ENCODE measurements at places on chromosomes 1 and 21.

- DNase-seq, result peak; percentile 57
These were observed 570 bp downstream of the KCND3 start for GRCh38 chr1:111988743-111989453.

GRCh38 chr1:84347271-84347931 is 45.9 kb downstream of the SAMD13 start:
- no peak for DNase-seq

DNA sequence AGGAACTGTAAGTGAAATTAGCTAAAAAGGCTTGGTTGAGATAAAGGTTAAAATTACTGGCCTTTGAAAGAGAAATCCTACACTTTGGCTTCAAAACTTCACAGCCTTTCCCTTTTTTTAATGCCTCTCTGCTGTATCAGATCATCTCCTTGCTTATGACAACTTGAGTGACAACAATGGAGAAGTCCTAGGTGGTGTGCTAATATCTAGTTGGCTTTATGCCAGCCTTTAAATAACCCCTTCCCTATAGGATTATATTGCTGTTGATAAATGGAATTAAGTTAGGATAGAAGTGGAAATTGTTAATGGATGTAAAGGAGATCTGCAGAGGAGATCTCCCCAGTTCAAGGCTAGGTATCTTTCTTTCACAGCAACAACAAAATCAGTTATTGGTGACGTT is 130.2 kb upstream of the ATP1B1 start:
- no peak for DNase-seq

- DNase-seq, result no peak
These were observed at the start of gene LYPD8 for GRCh38 chr1:248755517-248755916. TSS of gene LYPD8 (minus strand) at chr1:248755759. CDS start at chr1:248751081, 4,678 bp downstream.

DNA sequence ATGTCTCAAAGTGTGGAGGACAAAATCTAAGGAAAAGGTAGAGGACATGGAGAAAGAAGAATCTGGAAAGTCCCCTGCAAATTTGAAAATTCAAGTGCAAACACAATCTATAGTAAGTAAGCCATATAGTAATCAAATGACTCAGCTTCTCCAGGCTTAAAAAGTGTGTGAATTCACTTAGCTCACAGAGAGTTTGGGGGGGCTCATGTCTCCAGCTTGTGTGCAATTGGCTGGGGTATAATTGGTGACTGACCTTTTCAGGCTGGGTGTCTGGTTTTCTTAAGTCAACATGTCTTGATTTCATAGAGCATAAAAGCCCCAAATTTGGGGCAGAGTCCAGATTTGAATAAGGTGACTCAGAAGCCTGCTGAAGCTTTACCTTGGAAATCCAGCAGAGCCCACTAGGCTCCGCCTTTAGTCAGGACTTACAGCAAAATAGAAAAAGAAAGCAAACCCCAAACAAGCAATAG is 8.6 kb downstream of the CLDN14 start:
- no peak for DNase-seq

- no peak for DNase-seq
These were observed 1.7 kb upstream of the C2CD2 start for GRCh38 chr21:41955516-41955915.

GRCh38 chr1:228338521-228339051 is 68.0 kb downstream of the TRIM11 start:
- peak; percentile 55 for DNase-seq

DNA sequence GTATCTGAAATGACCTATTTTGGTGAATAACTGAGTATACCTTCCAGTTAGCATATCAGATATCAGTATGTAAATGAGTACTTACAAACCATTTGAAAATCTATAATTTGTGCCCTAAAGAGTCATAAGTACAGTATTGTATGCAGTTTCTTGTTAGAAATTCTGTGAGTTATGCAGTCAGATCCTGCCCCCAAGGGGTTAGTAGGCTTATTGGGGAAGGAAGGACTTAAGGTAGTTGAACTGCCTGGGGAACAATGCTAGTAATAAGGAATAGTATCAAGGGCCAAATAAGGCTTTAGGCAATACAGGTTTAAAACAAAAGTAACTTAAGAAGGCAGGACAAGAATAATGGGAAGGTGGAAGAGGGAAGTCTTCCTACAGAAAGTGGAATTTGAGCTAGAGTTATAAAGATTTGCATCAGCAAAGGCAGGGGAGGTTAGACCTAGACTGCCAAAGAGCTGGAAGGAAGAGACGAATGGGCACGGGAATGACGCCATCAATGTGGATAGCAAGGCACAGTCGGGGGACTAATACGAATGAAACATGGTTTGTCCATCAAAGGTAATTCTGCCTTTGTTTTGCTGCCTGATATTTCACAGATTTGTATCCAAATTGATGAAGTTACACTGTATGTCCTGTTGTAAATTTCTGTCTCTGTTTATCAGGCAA is 182.9 kb upstream of the DPYD start:
- no peak for DNase-seq

- no peak for DNase-seq
These were observed 33.2 kb downstream of the KCNK1 start for GRCh38 chr1:233647073-233647472.

DNA sequence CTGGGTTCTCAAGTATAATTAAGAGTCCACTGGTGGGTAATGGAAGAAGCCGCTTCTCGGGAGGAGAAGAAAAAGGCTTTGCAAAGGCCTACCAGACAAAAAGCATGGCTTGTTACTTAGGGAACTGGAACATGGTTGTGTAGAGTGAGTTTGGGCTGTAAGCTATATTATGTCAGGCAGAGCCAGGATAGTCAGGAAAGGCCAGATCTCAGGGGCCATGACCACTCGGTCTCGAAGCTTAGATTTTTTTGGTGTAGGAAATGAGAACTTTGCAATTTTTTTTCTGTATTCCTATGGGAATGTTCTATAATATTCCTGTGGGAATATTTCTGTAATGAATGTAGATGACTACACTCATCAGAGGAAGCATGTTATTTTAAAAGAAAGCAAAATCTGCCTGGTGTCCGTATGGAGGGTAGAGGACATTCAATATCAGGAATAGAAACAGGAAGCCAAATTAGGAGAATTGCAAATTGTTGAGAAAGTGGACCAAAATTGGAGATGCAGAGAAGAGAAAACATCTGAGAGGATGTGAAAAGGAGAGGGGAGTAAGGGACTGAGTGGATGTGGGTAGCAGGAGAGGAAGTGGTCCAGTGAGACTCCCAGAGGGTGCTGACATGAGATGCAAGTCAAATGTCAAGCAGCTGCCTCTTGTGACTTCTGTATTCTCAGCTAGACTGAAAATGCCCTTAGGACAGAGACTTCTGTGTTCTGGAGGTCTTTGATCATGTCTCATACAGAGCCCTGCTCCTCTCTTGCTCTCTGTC is 45.2 kb upstream of the HAO2 start:
- DNase-seq, result no peak

DNA sequence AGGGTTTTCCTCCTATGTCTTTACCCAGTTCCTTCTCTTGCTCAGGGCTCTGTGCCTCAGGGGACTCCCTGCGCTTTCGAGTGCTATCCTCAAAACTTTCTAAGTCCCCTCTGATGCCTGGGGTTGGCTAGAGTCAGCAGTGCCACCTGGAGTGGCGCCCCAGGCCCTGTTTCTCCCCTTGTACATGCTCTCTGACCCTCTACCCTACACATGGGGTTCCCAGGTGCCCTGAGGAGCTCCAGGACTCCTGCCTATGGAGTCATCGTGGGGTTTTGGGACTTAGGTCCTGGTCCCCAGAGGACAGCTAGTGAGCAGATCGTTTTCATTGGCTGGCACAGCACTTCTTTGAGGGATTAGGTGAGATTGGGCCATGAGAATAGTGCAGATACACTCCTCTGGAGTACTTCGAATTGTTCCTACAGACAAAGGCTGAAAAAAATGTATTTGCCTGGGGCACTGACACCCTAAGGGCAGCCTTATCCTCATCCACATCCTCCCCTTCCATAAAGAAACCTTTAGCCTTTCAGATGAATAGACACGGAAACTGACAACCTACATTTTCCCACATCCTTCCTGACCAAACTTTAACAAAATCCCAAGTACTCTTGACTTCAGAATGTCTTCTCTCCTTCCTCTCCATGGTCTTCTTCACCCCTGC is 41.5 kb downstream of the LGR6 start:
- DNase-seq, result no peak

DNA sequence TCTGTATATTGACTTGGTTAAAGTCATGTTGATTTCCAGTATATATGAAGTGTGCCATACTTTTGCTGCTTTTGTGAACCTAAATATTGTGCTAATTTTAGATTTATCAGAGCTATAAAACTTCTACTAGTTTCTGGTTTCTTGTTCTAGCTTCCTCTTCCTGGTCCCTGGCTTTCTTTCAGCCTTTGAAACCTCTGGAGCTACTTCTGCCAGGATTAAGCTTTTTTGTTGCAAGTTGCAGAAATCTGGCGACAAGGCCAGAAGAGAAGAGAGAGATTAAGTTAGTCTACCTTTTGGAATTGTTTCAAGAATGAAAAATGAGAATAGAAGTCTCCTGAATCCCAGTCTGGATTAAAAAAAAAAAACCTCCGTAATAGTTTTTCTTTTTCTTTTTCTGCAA is 13.5 kb downstream of the RNF2 start:
- no peak for DNase-seq

DNA sequence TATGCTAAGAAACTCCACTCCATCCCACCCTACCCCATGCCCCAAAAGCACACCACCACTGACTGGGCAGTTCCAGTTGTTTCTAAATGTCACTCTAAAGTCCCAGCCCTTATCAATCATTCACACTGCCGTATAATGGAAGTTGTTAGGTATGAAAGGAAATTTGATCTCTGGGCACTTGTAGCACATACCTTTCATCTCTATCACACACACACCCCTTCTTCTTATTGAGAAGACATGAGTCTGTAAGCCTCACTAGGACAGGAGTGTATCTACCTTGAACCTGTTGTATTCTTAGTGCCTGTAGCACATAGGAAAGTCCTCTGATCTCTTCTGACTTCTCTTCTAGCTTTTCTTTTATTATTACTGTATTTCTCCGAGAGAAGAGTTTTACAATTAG is 22.3 kb upstream of the DHX9 start:
- DNase-seq, result no peak

DNA sequence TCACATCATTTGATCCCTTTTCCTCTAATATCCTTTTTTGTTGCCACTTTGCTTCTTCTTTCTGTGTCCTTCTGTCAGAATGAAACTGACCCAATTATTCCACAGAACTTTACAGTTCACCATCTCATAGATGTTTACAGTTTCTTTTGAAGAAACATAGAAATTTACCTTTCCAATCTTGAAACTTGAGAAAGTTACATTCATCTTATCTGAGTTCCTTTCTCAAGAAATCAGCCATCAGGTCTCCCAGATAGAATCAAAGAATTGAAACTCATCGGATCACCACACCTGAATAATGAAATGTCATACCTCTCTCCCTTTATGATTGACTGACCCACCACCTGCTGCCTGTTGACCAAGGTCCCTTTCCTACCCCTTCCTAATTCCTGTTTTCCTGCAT is 23.7 kb downstream of the CBR1 start:
- DNase-seq, result no peak

DNA sequence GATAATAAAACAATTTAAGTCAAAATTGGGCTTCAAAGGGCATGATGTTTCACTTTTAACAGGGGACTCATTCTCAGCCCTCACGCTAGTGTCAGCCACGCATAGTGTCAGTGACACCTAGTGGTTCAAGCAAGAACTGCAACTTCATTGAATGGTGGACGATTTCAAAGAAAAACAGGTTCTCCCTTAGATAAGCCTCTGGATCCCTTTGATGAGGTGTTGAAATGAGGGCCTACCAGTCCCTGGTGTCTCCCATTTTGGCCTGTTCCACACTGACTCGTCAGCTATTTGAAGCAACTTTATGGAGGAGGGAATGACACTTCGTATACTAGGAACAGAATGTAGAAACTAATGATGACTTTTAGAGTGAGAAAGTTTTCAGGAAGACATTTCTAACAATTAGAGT is 56.2 kb downstream of the FCRL5 start:
- DNase-seq, result peak; percentile 33

DNA sequence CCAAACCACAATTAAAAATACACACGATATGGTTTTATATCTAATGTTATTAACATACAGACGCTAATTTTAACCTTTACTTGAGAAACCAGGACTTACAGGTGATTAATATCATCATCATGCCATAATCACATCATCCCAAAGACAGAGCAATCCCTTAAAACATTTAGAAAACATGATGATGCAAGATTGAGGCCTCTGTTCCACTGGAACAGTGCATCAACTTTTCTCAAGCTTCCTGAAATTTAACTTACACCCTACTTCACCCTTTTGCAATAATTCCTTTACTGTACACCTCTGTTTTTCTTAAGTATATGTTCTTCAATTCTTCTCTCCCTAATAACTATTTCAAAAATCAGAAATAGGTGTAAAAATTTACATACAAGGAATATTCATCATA is 38.1 kb downstream of the KDM5B start:
- DNase-seq, result no peak

DNA sequence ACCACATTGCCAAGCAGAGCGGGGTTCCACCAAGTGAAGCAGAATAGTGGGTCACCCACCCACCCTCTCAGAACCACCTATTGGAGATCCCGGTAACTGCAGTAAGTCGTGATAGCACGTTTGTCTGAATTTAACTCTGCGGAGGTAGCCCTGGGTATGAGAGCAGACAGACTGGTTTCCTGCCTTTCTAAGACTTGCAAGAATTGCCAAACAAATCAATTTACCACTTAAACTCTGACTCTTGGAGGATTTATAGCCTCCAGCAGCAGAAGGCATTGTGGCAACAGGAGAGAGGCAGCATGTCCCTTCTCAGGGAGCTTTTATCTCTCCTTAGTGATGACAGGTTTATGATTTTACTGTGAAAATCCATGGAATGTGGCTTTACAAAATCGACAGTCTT is 287.9 kb upstream of the FMN2 start:
- DNase-seq, result no peak

GRCh38 chr1:27787895-27788294 is 14.9 kb downstream of the STX12 start:
- DNase-seq, result no peak

GRCh38 chr1:186183219-186183618 is 191.8 kb downstream of the TPR start:
- no peak for DNase-seq

DNA sequence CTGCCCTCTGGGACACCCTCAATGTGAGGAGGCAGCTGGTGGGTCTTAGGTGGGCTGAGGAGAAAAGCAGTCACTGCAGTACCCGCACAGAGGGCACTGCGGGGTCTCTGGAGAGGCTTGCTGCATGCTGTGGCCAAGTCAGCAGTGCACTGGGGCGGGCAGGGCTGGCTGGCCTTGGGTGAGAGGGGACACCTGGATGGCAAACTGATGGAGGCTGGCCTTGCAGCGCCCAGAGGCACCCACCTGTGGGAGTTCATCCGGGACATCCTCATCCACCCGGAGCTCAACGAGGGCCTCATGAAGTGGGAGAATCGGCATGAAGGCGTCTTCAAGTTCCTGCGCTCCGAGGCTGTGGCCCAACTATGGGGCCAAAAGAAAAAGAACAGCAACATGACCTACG is 3.2 kb downstream of the ELF3 start:
- no peak for DNase-seq

GRCh38 chr1:58317086-58317485 is 229.4 kb downstream of the OMA1 start:
- no peak for DNase-seq

DNA sequence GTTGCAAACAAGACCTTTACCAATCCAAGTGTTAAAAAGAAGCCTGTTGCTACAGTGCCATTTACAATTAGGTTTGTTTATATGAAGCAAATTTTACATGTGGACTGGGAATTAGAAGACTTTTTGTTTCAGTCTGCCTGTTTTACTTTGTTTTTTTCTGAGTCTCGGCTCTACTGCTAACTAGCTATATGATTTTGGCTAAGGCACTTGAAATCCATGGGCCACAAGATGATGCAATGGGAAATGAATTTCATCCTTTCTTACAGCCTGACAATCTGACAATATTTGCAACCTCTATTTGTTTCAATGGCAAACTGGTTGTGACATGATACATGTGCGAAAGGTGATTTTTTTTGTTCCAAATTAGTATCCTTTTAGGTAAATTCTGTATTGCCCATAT is 3.7 kb upstream of the PEX11B start:
- DNase-seq, result no peak
